Renal cortical epithelial cell (primary cell): ENCODE measurements at places on chromosomes 5 and 9.
A peak's percentile ranks its signal among the peaks of the same experiment; 100 is the strongest.

DNA sequence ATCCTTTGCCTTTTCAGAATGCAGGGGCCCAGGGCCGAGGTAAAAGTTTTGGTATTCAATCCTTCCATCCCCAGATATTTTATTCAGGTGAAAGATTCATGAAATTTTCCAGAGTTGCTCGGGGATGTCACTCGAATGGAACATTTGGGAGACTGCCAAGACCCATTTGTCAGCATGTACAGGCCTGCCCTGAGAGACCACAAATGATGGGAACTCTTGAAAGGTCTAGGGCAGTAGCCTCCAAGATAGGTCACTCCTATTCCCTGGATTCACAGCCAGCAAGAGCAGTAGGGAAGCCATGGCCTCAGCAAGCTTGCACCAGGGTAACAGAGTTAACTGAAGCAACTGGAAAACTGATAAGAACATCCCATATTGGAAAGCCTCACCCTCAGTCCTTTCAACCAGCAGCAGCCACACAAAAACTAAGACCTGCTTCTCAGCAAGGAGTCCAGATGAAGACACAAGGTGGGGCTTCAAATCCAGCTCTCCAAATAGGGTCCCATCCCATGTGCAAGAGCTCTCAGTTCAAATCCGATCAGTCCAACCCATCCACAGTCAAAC lies 12.5 kb downstream of the CARD6 start:
- peak; percentile 19 for DNase-seq

DNA sequence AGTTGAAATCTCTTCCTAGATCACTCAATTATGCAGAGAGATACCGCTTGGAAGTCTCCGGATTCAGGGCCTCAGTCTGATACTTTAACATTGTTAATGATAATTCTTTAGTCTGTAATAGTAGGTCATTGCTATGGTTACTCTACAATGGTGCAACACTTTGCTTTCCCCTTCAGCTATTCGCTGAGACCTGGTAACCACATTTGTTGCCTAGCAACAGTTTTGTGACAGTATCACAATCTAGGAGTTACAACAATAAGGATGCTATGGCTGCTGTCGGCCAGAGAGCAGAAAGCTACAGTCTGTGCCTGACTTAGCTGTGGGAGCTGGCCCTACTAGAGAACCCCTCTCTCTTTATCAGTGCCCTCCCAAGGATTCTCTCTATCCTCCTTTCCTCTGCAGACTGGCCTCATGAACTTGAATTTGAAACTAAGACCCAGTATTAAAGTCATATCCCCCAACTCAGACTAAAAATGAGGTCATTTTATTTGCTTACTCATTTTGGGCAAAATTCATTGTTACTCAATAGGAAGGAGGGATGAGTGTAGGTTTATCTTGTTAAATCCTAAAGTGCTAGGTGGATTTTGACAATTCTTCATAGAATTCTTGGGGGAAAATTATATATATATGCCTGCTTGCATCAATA lies 39.3 kb downstream of the NR2F1 start:
- DNase-seq: peak; percentile 90

GRCh38 chr9:69155341-69156030 lies 18.6 kb upstream of the TJP2 start:
- DNase-seq: peak; percentile 63

DNA sequence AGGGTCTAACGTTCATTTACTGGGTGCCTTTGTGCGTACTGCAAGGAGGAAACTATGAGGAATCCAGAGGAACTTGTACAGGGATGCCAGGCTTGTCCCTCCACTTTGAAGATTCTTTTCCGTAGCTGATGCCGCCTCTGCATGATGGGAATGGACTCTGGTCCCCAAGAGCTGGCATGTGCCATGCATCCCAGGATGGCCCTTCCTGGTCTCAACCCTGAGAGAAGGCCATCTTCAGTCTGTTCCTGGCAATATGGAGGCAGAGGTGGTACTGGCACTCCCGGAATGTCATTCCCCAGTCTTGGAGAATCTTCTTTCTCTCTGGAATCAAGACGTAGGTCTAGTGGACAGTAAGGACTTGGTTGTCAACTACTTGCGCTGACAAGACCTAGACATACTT lies 61.5 kb downstream of the BASP1 start:
- DNase-seq: no peak

DNA sequence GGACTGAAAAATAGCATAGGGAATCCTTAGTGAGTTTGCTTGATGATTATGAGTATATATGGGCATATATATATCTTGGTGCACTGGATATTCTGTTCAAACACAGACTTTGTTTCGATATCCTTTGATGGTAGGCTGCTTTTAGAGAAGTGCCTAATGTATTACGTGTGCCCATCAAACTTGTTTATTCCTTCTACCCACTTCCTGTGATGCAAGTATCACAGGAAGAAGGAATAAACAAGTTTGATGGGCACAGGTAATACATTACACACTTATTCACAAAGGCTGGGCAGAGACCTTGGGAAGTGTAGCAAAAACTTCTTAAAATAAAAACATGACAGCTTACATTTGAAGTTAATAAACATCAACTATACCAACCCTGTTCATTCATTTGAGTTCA lies 364.2 kb downstream of the CHSY3 start:
- no peak for DNase-seq

GRCh38 chr9:93656426-93657239 lies 80.2 kb downstream of the PHF2 start:
- DNase-seq: no peak

DNA sequence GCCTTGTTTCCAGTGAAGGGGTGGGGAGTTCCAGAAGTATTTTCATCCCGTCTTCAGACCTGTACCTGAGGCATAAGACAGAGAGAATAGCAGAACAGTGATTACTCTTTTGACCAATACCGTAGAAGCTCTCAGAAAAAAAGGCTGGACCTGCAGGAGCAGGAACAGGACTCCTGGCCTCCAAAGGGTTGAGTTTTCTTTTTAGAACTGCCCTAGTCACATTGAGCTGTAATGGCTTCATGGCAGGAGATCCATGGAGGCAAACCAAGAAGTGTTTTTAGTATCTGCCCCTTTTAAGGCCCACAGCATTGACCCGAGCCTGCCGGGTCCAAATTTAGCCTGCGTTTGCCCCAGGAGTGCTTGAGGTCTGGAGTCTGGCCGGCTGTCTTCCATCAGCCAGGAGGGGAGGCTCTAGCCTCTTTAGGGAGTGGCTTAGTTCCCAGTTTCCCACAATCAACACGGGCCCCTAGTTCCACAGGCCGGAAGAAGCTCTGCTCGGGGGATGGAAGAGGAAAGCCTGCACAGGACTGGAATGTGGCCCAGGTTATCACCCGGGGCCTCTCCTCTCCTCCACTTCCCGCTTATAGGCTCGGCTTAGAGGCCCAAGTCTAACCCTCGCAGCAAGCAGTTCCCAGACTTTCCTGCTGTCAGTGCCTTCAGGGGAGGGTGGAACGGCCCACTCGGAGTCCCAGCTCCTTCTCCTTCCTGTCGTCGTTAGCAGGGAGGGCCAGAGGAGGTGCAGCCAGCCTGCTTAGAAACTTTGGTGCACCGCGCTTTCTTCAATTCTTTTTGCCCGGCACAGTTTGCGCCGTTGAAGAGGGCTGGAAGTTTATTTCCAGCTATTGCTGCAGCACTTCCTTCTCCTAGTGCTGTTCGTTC lies 80.7 kb downstream of the C9orf152 start:
- DNase-seq: no peak

DNA sequence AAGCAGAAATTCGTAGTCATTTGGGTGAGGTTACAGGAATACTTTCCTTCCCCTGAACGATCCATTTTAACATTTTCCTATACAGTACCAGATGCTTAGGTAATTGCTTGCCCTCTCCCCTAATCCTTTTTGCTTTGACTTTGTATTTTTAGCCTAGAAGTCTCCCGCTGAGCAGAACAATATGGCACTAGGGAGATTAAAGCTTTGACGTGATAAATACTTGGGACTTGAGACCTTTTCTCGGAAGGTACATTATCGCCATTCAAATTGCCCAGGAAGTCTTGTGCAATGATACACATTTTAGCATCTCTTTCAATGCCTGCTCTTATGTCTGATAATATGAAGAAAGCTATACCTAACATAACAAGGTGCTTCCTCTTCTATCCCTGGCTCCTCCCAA lies 22.9 kb upstream of the SPATA31C2 start:
- DNase-seq: no peak

DNA sequence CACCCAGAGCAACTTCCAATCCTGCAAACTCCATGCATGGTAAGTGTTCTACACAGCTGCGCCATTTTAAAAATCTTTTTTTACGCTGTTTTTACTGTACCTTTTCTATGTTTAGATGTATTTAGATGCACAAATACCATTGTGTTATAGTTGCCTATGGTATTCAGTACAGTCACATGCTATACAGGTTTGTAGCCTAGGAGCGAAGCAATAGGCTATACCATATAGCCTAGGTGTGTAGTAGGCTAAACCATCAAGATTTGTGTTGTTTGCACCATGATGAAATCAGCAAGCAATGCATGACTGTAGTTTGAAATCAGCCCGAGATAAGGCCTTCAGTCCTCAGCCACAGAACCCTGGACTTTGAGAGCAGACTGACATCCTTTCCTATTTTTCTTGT lies 101.2 kb downstream of the LIX1 start:
- DNase-seq: no peak

- DNase-seq: no peak
Observed at GRCh38 chr5:121862801-121863200, 11.1 kb downstream of the FTMT start.

GRCh38 chr5:34998058-34998789 lies 49.5 kb downstream of the AGXT2 start:
- peak; percentile 65 for DNase-seq

GRCh38 chr9:5764130-5764868 lies 68.6 kb downstream of the ERMP1 start:
- DNase-seq: no peak

GRCh38 chr5:82564963-82565362 lies 286.8 kb upstream of the RPS23 start:
- DNase-seq: peak; percentile 91

DNA sequence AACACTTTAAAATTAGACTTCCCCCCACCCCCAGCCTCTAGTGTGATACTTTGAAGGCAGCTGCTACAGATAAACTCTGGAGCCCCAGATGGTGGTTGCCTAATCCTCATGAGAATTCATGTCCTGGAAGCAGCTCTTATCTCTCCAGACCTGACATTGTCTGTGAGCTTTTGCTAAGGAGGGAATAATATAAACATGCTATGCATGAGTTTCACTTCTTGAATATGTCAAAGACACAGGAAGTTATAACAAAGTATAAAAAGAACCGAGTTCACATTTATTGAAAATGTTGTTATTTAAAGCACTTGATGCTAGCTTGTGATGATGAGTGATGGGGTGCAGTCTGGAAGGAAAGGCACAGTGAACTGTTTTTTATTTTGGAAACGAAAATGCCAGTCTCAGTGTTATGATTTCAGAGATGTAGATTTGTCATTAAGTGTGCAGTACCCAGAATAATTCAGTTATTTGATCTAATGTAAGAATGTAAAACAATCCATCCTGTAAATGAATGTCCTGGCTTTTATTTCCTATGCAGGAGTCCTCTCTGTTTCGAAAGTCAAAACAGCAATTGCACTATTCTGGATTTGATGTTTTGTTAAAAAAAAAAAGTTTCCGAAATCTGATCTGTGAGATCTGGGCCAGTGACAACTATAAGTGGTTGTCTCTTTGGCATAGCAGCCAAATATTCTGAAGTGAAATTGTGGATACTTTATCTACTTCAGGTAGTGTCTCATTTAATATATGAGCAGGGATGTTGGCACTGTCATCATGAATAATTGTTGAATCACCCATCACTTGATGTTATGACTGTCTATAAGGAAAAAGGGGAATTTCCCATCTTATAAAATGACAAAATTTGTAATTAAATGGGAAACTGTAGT lies 77.0 kb downstream of the ZCCHC7 start:
- DNase-seq: no peak

DNA sequence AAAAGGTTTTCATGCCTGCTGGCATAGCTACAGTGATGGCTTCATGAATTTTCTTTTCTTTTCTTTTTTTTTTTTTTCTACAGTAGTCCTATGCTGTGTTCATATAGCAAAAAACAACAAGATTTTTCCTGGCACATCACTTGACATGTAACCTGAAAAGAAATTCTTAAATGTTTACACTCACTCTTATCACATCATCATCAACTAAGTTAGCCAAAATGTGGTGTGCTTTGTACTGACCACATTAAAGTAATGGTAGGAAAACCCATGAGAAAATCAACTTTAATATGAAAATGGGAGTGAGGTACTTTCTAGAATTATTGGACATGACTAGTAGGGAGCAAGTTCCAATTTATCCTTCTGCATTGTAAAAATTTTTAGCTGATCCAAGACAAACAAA lies 146.7 kb downstream of the SSBP2 start:
- DNase-seq: no peak

GRCh38 chr9:134758949-134759607 lies 117.5 kb downstream of the COL5A1 start:
- no peak for DNase-seq

DNA sequence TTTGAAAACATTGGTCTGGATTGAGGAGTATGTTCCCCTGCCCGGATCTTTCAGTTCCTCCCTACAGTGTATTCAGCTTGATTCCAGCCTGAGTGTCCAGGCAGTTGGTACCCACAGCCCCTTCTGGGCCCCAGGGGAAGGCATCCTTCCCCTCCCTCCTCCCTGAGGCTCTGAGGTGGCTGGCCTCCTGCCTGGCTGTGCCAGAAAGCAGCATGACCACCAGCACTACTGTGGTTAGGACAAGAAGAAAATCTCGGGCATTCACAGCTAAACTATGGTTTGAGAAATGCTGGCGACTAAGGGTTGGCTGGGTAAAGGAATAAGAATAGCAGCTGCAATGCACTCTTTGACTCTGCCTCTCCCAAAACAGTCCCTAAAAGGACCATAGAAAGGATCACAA lies 84.6 kb upstream of the LIFR start:
- DNase-seq: peak; percentile 42

- DNase-seq: no peak
Observed at GRCh38 chr5:146644831-146645230, 128.8 kb upstream of the GPR151 start.

- DNase-seq: peak; percentile 85
Observed at GRCh38 chr9:107732781-107733522, 243.4 kb upstream of the KLF4 start.

GRCh38 chr5:82405618-82406204 lies 127.6 kb upstream of the RPS23 start:
- peak; percentile 100 for DNase-seq

DNA sequence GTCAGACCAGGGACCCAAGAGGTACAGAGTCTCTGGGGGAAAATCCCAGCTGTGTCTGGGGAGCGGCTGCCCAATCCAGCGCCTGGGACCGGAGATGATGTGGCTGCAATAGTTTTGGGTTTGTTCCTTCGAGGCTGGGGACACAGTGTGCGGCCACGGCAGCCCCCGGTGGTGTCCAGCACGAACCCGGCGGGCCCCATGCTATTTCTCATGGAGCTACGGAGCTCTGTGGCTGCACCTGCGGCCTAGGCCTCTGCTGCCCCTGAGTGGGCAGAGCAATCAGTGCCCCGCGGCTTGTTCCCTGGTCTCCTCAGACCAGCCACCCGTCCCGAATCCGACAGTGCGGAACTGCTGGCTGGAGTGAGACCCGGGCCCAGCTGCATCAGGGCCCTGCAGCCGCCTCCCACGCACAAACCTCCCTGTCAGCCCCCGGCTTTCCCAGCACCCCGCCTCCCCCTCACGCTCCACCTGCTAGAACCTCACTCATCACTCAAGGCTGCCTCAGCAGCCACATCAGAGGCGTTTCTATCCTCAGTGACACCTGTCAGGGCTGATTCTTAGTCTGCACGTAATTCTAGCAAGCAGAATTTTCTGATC lies 29.0 kb downstream of the SARDH start:
- DNase-seq: no peak

- DNase-seq: no peak
Observed at GRCh38 chr5:103923616-103924168, 361.1 kb upstream of the NUDT12 start.

- no peak for DNase-seq
Observed at GRCh38 chr9:133761641-133762248, 23.6 kb upstream of the SARDH start.
